ENCODE measurements at places on chromosomes 4 and X.

GRCh38 chrX:19212037-19212436, 89.8 kb upstream of the ADGRG2 start:
- no peak for DNase-seq

- no peak for DNase-seq
These were observed 70.2 kb downstream of the TRPC5 start for GRCh38 chrX:112012360-112012759.

DNA sequence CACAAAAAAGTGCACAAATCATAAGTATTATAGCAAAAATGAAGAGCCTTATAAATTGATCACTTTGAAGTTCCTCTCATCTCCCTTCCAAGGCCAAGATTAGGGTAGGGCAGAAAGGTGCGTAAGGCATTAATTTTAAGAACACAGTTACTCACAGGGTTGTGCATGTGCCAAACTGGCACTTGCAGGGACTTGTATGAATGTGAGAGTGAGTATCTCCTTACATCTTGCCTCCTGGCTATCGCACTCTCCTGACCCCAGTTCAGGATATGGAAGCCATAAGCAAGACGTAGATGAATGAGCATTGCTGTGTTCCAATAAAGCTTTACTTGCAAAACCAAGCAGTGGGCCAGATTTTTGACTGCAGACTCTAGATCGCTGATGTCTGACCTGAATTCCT, 510.1 kb upstream of the AADAT start:
- DNase-seq, result no peak

DNA sequence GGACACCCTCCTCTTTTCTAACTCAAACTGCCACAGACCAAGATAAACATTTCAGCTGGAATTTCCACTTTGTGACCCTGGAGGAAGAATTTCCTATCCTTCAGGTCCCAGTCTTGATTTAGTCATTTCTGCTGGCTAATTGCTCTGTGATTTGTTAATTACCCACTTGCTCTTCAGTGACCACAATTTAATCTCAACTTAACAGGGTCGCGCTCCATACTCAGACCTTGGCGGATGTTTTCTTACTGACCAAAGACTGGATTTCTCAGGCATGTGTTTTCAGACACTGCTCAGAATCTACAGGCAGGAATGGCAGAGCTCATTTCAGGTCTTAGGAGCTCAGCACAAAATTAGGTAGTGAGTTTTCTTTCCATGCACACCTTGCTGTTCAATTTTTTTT, 188.9 kb downstream of the ASMT start:
- no peak for DNase-seq

DNA sequence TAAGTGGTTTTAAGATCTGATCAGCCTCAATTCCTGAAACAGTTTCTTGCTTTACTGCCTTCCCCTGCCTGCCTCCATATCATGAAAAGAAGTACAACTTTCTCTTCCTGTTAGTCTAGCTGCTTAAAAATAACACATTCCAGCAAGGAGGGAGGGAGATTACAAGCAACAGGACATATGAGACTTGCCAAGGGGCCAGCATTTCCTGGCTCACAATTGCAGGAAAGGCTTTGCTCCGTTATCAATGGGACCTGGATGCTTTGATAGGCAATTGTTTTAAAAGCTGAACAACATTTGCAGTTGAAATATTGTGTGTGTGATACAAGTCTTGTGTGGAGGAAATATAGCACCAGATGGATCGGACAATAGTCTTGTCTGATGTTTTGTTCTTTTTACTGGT, 425.0 kb downstream of the FAT4 start:
- DNase-seq, result no peak

DNA sequence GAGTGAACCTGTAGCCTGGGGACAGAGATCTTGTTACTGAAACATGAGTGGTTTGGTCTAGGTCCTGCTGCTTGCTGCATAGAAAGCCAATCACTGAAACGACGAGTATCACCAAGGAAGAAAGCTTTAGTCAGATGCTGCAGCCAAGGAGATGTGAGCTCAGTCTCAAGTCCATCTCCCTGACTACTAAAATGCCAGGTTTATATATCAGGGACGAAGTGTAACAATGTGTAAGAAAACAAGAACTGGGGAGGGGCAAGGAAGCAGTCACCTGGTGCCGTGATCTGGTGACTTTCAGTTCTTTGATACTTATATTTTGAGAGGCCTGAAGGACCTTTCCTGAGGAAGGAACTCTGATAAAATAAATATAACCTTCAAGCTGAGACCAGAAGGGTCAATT, 19.6 kb upstream of the ABRAXAS1 start:
- no peak for DNase-seq

DNA sequence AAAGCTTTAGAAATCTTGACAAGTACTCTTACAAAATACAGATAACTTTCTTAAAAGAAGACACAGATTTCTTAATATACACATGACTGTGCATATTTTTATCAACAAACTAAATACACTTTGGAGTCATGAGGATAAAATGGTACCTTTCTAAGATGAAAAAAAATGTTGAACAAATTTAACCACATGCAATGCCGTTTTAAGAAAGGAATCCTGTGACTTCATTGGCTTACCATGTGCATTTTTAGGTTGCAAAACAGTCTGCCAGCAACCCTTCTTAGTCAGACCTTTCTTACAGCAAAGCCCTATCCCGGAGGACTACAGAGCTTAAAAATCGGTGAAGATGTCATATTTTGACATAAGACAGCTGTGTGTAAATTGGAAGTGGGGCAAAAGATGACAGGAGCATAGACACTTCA, 51.7 kb downstream of the GASK1B start:
- no peak for DNase-seq

DNA sequence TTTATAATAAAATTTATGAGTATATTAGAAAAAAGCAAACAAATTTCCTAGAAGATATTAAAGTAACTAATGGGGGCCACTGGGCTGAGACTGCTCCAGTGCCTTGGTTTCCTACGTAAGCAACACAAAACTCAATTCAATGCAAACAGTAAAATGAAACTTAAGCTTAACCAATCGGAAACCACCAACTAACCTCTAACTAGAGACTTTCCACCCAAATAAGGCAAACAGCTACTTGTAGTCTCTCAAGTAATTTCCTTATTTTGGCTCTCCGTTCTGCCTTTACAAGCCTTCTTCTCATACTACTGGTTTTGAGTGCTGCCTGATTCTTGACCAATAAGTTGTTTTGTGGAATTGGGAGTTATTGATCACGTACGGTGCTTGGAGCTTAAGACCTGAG, 167.3 kb upstream of the VEGFC start:
- DNase-seq, result no peak

- no peak for DNase-seq
These were observed 282.7 kb downstream of the ANKRD50 start for GRCh38 chr4:124429746-124430250.

DNA sequence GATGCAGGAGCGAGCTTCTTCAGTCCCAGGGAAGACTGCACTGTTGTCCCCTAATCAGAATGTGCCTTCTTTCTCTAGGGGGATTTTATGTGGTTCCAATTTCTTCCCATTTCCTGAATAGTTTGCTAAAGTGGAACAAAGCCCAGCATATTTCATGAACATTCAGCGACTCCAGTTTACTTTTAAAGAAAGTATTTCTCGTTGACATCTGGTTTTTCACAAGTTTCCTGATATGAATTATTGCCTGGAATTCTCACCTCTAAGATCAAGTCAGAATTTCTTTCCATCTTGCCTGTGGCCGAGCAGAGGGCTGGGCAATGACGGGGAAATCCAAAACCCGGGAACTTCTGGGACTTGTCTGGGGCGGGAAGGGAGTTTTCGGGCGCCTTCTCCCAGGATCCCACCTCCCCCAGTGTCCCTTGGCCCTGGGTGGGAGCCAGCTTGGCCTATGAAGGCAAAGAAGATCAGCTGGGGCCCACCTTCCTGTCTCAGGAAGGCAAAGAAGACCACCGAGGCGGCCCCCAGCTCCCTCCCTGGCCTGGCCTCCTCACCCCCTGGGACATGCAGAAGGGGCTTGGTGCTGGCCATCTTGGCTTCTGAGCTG, 15.4 kb downstream of the SORCS2 start:
- no peak for DNase-seq

DNA sequence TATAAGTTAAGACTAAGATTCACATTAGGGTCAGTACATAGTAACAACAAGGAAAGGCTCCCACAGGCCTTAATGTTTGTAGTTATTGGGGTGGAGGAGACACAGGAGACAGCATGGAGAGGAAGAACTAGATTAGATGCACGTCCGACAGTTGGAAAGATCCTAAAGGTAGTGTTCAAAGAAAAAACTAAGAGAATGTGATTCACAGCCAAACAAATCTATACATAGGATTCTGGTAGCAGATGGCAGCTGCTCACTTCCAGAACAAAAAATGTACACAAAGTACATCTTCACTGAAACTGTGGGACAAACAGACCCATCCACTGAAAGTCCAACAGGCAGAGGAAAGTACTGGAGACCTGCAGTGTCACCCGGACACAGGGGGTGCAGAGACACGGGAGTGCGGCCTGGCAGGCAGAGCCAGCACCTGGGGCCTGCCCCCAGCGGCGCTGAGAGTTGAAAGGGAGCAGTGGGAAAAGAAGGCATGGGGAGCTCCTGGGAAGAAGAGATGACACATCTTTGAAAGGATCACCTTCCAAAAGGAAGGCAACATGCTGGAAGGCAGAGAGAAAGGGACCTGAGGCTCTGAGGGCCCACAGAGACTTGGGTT, 40.0 kb downstream of the NELFA start:
- DNase-seq, result no peak

DNA sequence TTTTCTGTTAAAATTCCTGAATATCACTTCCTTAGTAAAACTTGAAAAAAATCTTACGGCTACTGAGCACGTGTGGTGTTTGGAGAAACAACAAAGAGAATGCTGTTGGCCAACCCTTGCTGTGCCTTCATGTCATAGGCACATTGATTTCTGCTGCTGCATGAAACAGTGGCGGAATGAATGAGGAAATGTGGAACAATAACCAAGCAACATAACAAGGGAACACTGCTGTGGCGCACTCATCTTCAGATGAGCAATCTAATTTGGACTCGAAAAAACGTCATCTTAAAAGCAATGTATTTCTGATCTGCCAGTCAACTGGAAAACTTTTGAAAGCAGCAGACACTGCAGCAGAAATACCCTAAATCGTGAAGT, 51.4 kb downstream of the PROM1 start:
- DNase-seq, result no peak

DNA sequence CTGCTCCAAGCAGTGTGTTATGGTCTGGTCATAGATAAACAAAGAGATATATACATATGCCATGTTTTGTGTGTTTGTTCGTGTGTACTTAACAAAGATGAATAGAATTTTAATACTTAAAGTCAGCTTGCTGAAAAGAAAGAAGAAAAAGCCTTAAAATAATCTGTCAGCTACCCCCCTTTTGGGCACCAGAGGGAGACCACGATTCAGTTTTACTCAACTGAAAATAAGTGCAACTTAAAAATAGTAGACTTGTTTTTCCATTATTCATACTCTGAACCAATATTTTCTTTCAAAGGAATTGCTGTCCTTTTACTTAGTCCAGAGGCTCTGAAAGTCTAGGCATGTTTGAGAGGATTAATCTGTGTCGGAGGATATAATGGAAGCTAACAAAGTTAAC, 181.7 kb upstream of the AGTR2 start:
- no peak for DNase-seq

GRCh38 chr4:94766856-94767255, 9.1 kb downstream of the BMPR1B start:
- DNase-seq, result no peak

- no peak for DNase-seq
These were observed at the start of gene TEX13D for GRCh38 chrX:124332481-124333424. TSS of gene TEX13D (plus strand) at chrX:124332660. CDS start at chrX:124332918, 258 bp downstream.

- DNase-seq, result no peak
These were observed 2.5 kb upstream of the DUSP9 start for GRCh38 chrX:153644356-153645125.

DNA sequence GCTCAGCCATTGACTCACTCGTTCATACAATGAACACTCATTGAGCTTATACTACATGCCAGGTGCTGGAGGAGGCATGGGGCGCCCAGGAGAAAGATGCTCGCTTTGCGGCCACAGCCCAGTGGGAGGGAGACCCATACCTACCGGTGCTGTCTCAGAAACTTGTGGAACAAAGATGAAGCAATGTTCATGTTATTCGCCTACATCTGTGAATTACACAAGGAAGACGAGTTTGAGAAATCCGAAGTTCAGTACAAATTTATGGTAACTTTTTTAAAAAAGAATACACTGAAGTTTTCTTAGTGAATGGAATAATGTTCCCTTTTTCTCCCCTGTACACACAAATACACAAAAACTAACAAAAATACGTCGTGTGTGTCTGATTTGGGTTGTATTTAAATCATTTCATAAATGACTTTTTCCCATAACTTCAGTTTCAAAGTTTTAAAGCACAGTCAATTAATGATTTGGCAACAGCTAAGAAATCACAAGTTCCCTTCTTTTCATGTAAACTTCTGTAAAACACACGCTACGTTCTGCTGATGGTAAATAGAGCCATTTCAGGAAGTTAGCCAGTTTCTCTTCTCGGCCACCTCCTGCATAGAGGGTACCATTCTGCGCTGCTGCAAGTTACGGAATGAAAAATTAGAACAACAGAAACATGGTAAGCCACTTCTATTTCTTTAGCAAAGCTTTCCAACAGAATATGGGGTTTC, at the start of gene TLR8:
TSS of gene TLR8 (plus strand) at position 575 of the 716 bp plus-strand sequence. CDS start at position 662, 87 bp downstream.
- no peak for DNase-seq

DNA sequence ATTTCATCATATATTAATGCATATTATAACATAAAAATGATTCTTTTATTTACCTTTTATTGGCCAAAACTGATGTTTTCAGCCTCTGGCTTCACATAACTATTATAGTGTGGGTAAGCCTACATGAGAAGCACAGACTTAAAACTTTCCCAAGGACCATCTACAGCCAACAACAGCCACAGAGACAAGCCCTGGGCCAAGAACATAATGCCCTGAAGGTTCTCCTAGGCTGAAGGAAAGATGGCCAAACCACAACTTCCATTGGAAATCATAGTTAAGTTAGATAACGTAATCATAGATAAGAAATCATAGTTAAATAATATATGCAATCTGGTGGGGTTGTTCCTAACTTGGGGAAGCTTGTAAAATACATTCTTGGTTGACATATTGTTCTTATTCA, 280.0 kb upstream of the EMCN start:
- DNase-seq, result no peak

- DNase-seq, result no peak
These were observed 30.4 kb downstream of the TAF1 start for GRCh38 chrX:71396576-71396975.

DNA sequence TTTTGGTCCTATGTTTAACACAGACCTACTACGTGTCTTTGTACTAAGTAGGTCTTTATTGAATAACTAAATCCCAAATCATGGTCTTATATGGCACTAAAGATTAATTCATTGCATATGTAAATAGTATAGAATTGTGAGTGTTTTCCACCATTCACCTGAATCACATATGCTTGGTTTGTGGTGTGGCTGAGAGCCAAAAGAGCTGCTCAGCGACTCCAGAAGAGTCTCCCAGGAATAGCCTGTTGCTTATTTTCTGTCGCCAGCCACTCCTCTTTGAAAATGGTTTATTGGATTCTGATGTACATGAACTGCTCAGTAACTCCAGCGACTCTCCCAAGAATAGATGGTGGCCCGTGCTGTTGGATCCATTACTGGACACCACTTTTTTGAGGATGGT, 184.5 kb downstream of the CLCN4 start:
- no peak for DNase-seq
